ENCODE measurements at places on chromosomes 5 and 9.

DNA sequence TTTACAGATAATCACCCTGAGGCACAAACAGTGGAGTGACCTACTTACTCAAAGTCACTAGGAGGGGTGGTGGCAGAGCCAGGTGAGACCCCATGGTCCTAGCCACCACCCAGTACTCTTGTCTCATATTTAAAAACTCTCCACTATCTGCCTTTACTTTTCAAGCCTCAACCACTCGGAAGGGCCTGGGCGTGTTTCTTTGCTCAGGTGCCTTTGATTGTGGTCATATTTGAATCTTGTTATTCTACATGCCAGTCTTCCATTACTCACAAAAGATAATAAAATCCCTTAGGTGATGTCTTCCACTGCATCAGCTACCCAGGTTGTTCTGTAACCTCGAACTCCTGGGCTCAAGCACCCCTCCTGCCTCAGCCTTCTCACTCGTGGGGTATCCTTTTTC, 20.7 kb upstream of the TRIM36 start:
- no peak for DNase-seq

- DNase-seq = no peak
Observed at GRCh38 chr5:16983022-16983639, 47.0 kb upstream of the MYO10 start.

DNA sequence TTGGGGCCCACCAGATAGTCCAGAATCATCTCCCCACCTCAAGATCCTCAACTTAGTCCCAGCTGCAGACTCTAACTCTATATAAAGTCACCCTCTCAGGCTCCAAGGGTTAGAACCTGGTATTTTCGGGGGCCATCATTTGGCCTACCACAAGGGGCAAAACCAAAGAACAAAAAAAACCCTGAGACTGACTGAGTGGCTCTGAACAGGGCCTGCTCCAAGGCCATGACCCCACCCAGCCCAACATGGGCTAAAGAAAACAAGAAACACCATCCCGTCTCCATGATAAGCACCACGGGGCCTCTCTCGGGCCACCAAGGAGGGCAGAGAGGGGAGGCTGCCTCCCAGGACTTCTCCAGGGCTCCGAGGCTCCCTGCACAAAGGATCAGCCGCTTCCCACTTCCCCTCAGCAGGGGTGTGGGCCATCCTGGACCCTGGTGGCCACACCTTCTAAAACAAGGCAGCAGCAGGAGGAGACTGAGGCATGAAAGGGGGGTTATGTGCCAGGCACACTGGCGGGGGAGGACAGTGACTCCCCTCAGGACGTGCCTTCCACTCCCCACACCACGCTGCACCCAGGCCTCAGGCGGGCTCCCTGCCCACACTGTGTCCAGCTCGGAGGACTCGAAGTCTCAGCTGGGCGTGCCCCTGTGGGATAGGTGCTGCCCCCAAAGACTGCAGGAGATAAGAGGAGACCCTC, 51.5 kb downstream of the SEMA4D start:
- DNase-seq = no peak

DNA sequence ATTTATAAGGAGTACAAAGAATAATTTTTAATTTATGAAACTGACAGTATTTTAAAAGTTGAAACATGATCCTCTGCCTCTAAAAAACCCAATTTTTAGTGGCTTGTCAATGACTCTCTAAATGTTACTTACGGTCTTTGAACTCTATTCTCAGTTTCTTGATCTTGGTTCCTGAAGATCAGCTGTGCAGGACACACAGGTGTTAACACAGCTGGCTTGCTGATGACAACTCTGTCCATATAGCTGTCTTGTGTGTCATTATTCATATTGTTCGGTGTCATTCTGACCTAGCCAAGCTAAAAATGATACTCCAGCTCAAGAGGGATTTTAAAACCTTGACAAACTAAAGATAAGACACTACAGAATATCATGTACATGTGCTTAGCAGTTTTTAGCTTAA, 314.5 kb downstream of the CCDC171 start:
- no peak for DNase-seq

- DNase-seq = no peak
Observed at GRCh38 chr5:95866435-95867040, 44.0 kb upstream of the GLRX start.

DNA sequence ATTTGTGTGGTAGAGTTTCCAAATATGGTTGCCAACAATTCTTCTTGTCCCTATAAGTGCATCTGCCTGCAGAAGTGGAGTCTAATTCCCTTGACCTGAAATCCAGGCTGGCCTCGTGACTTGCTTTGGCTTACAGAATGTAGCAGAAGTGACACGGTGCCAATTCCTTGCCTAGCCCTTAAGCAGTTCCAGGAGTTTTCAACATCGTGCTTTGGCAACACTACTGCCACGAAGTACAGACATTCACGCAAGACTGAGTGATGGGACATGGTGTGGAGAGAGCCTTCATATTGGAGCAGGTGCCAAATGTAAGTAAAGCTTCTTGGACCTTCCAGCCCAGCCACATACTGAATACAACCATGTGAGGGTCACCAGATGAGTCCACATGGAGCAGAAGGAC, 92.9 kb upstream of the NEK6 start:
- DNase-seq = no peak

DNA sequence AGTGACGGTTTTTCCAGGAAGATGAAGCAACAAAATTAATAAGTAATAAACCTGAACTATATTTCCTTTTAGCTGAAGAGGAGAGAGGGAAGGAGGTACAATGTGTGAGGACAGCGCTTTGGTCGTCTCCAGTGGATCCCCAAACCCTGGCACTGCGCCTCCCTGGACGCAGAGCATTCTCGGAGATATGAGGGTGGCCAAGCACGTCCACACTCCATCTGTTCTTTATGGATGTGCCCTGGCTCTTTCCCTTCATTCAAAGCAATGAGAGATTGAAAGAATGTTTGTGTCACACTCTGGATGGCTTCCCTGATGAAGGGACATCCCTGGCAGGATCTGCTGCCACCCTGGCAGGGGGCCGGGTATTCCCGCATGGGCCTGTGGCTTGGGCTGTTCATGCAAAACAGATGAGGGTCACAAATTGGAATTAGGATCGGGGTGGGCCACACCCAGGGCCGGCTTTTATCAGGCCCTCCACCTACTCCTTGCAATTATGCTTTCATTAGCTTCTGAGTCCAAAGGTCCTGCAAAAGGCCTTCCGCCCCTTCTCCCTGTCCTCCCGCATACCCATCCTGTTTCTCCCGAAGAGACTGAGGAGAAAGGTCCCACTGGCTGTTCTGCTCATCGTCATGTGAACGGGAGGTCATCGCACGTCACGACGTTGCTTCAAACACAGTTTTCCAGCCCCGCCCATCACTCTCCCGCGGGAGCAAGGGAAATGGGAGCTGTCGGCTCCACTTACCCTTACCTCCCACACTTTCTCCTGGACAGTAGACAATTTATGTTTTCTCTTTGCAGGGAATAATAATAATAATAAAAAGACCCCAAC, 286.1 kb upstream of the IRX4 start:
- DNase-seq = no peak

DNA sequence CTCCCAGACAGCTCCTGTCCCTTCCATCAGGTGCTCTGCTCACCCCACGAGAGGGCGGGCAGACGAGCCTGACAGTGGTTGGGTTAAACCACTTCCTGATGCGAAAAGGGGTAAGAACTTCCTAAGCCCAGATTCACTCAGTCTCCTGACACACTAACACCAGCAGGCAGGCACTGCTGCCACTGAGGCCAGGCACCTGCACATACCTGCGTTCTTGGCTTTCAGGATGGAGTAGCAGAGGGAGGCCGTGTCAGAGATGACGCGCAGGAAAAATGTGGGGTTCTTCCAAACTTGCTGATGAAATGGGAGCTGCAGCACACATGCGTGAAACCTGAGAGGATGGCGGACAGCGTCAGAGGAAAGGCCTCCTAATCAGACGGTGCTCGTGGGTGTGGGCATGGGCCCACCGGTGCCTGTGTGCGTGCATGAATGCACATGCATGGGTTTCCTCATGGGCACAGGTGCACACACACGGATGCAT, 29.9 kb downstream of the SLC6A18 start:
- DNase-seq = no peak

- DNase-seq = no peak
Observed at GRCh38 chr5:65050140-65050539, 281.4 kb downstream of the CWC27 start.

GRCh38 chr5:142246258-142246657, 78.6 kb downstream of the SPRY4 start:
- peak; percentile 70 for DNase-seq

GRCh38 chr5:139121120-139121519, 77.0 kb downstream of the SIL1 start:
- DNase-seq = no peak

DNA sequence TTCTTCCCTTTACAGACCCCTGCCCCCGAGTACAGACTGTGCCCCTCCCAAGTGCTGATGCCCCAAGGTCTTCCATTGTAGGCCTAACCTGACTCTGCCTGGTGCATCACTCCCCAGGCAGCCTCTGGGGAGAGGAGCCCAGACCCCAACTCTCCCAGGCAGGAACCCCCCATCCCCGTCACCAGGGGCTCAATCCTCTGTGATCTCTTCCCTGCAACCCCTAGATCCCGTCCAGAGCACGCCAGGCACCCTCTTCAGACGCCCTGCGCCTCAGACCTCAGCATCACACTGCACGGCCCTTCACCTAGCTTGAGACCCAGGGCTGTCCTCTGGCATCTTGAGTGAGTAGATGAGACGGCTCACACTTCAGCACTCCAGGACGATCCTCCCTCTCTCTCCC, 6.4 kb upstream of the EGR1 start:
- no peak for DNase-seq

- DNase-seq = no peak
Observed at GRCh38 chr5:16067415-16067814, 112.2 kb downstream of the MARCHF11 start.

- DNase-seq = no peak
Observed at GRCh38 chr5:61678966-61679365, 346.9 kb downstream of the ZSWIM6 start.

DNA sequence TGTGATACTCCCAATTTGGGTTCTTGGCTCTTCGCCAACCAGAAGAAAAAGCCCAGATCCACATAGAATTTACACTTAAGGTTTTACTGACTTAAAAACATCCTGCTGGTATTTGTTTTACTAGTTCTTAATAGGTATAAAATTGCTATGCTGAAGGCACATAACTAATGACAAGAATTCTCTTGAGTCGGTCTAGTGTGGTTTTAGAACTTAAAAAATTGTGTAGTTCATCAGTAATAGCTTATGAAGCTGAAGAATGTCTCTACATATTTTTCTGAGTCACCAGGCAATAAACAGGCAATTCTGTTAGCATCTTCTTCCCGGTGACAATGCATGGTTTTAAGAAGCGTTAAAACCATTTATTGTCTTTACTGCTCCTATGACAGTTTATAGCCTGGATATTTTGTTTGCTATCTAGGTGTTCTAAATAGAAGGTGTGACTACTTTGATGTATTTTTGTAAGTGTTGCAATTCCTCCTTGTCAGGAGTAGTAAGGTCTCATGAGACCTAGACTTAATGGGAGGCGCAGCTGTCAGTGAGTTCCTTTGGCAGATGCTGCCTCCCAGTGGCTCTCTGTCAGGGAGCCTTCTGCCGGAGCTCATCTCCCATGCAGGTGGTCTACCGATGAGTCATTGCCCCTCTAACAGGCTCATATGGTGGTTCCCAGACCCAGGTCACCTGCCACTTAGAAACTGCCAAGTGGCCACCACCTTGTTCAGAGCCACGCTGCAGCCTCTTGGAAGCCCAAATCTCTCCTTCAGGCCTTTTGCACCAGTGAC, 173.8 kb downstream of the MAST4 start:
- DNase-seq = no peak

GRCh38 chr5:133891390-133891789, 77.0 kb downstream of the C5orf15 start:
- no peak for DNase-seq

GRCh38 chr5:88719434-88719833, 163.6 kb downstream of the MEF2C start:
- no peak for DNase-seq

DNA sequence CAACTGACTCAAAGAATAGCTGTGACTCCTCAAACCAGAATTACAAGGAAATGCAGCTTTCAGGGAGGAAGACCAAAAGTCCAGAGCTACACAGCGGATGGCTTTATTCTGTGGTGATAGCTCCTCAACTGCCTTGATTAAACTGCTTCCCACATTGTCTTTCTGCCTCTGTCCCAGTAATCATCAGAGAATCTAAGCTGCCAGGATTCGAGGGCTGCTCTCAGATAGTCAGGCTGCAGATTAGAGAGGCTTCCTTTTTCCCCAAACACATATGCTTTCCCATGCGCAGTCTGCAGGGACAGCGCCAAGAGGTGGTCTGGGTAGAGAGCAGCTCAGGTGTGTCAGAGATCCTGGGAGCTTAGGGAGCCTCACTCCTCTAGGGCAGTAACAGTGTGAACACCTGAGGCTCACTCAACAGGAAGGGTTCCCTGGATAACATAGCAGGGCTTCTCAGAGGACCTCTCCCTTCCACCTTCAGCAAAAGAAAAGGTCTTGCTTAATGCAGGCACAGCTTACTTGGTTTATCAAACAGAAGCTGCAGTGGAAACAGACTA, 439.9 kb upstream of the TLE4 start:
- no peak for DNase-seq

DNA sequence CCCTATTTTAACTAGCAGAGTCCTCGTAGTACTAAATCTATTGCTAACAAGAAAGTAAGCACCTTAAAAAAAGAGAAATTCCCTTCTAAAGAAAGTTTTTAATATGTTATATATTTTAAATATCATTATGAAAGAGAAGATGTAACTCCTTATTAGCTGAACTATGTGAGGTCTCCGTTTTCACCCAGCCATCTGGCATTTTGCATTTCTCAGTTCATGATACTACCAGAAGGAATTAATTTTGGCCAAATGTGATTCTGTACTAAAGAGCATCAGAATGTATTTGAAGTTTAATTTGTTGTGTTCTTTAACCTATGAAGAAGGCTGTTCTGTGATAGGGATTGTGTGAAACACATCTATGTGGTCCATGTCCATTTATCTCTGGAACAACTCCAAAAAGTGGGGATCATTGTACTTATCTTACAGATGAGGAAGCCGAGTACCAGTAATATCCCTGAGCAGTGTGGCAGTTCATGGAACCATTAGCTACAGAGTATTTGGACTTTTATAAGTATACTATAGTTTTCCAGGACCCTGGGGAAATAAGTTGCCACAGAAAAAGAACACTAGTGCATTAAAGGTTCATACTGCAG, 29.8 kb downstream of the TNFAIP8 start:
- DNase-seq = no peak

DNA sequence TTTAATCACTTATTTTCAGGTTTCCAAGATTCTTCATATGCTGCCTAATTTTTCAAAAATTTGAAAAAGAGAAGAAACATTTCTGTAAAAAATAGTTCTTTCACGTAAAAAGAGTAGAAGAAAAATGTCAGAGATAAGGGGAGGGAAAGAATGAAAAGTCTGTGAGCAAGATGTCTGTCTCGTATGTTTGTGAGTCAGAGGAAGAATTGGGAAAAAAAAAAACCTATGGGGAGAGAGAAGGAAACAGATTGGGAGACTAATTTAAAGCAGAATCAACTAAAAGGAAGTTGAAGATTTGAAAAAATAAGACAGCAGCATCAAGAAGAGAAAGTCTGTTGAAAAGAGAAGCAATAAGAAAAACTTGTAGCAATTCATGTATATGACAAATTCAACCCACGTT, 456.3 kb downstream of the HINT1 start:
- no peak for DNase-seq

Measured in astrocyte of the cerebellum (primary cell).